ENCODE measurements at places on chromosomes 4 and X.

GRCh38 chr4:82043081-82043808 is 330.5 kb downstream of the HNRNPD start:
- no peak for DNase-seq

GRCh38 chrX:121191779-121192178 is 144.4 kb downstream of the GLUD2 start:
- no peak for DNase-seq

GRCh38 chrX:12137951-12138360 is 317 bp upstream of the FRMPD4 start:
- no peak for DNase-seq

DNA sequence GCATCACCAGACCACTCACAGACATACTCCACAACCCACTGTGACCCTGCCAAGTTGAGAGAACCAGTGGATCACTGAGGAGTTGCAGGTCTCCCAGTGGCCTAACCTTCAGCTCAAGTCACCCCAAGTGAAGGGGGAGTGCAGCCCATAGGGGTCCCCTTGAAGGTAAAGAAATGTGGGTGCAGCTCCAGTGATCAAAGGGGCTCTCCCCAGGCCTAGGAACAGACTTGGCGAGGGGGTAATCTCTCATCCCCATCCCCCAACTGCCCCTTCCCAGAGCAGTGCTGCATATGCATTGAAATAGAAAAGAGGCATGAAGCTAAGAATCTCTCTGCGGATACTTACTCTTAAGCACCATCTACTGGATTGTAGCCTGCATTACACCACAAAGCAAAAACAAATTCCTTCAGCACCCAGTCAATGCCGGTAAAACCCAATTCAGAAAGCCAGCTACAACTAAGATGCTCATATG is 27.0 kb downstream of the MAGEE1 start:
- DNase-seq: no peak

DNA sequence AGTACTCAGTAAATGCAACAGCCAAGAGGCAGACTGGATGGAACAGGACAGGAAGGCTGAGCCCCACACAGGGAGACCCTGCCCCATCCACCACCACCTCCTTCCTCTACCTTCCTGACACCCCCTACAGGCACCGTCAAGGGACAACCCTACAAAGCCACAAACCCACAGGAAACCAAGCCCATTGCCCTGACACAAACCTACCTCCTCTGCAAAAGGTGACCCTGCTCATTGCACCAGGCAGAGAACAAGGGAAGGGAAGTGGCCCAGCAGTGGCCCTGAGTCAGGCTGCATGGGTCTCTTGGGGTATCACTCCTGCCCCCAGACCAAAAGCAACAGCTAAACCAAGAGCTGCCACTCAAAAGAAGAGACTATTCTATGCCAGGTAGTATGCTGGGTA is 21.0 kb downstream of the JAKMIP1 start:
- no peak for DNase-seq

DNA sequence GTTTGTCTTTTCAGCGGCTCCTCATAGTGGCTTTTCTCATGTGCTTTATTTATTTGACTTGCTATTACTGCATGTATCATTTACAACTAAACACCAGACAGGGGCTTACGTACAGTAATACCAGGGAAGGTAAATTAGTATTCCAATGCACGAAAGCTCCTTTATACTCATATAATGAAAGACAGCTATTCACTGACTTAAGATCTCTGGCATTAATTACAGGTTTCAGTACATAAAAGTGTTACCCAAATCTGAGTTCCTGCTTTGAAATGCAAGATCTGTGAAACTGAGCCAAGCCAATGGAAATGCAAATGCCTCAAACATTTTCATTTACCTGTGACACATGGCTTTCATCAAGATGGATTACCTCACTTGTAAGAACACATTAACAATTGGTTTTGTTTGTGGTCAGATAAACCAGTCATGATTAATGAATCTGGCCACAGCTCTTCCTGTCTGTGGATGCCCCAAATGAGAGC is 107.2 kb downstream of the ANAPC4 start:
- no peak for DNase-seq

- no peak for DNase-seq
Measured at GRCh38 chr4:167136270-167136669, 98.0 kb downstream of the SPOCK3 start.

DNA sequence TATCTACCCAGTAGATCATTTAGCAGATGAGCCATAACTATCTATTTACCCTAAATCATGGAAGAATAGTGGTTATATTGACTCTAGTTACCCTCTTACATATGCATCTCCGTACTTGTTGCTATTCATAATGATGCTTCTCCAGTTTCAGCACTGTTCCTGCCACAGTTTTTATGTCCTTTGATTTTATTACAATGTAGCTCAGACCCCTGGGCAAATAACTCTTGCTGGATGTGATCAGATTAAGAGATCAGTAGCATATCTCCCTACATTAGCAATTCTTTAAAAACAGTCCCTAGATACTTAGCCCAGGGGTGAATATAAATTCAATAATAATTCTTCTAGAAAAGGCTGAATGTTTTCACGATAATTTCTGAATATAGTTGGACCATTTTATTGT is 696.5 kb downstream of the ADGRL3 start:
- no peak for DNase-seq

GRCh38 chr4:76339364-76339763 is 32.8 kb downstream of the STBD1 start:
- no peak for DNase-seq

GRCh38 chr4:32025851-32026459 is 1305.8 kb downstream of the PCDH7 start:
- no peak for DNase-seq

DNA sequence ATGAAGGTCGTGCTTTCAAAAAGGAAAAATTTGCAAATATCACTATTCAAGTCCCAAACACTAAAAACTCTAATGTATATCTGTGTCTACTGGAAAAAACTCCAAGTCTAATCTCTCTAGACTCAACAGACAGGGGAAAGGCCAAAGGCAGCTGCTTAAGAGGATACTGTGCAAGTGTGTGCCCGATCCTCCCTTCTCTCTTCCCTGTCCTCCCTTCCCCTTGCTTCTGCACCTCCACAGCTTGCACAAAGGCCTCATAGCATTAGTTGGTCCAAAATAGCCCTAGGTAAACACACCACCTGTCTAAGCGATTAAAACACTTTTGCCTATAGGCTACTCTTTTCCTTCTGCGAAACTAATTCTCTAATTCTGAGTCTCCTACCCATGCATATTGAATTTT is 10.6 kb downstream of the C4orf54 start:
- no peak for DNase-seq

- DNase-seq: no peak
Measured at GRCh38 chrX:57643698-57644097, 36.4 kb downstream of the NLRP2B start.

DNA sequence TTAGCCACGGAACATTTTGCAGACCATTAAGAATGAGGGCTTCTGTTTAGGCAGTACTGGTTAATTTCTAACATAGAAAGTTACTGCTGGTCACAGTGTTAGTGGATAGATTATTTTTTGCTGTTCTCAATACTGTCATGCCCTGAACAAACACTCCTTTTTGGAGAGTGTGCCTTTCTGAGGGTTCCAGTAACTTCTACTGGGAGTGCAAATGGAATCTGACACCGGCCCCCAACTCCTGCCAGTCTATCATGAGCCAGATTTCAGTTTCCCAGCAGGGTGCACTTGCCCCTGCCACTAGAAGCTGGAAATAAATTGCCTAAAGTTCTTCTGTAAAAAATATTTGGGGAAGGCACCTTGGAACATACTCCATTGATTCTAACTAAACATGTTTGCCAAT is 224.4 kb upstream of the GPC4 start:
- no peak for DNase-seq
